ENCODE measurements at places on chromosomes 6 and 20.

DNA sequence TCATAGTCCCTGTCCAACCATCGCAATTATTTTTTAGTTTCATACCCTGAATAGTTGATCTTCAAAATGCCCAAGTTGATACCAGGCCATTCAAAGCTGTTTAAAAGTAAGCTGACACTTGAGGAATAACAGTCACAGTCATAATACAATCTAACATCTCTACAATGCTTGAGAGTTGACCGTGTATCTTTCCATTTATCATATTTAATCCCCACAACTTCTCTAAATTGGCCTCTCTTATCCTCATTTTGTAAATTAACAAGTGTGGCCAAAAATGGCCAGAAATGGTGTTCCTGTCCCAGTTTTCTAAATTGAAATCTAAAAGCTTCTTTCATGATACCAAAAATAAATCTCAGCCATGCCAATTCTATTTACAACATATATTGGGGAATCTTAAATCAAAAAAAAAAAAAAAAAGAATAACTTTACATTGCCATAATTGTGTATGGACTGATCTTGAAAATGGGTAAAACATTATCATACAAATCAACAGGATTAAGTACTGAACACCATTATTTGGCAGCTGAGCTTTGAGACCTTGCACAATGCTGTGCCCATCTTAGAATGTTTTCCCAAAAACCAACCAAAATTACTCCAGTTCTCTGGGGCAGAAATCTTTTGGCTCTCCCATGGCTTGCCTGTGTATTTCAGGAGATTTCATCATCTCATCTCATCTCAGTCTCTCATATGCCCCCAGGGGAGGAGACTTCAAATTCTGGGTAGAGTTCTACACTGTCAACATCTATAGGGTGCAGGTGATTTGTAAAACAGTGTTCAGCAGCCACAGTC, 448.7 kb upstream of the JARID2 start:
- DNase-seq, result no peak

- DNase-seq, result no peak
Observed at GRCh38 chr6:23532227-23532626, 593.8 kb upstream of the NRSN1 start.

- no peak for DNase-seq
Observed at GRCh38 chr20:64108731-64109681, 1.6 kb upstream of the NPBWR2 start.

GRCh38 chr6:15247500-15248450, 1.9 kb downstream of the JARID2 start:
- DNase-seq, result no peak

- DNase-seq, result no peak
Observed at GRCh38 chr6:5277589-5277988, 16.3 kb downstream of the FARS2 start.

- no peak for DNase-seq
Observed at GRCh38 chr6:56582236-56582635, 60.5 kb downstream of the DST start.

DNA sequence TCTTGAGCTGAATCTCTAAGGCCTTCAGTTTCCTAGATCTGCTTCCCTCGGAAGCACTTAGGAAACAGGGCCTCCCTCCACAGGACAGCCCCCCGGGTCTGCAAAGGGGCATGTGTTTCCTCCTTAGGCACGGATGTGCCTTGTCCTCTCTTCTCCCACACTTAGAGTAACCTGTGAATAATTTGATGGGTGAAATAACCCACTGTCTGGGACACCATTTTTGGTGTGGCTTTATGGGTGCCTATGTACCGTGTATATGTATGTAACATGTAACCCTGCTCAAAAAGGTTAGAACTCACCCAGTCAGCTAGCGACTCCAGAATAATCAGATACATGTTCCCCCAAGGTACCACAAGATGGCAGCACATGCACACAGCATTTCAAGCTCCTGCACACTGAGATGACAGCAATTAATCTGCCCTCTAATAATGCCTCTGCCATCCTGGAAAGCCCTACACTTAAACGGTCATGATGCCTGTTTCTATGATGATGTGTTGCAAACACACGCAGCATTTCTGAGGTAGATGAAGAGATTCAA, 212.0 kb upstream of the PROKR2 start:
- DNase-seq, result no peak

- no peak for DNase-seq
Observed at GRCh38 chr6:86949771-86950170, 12.4 kb downstream of the HTR1E start.

- no peak for DNase-seq
Observed at GRCh38 chr6:49582529-49582928, 32.1 kb downstream of the C6orf141 start.

DNA sequence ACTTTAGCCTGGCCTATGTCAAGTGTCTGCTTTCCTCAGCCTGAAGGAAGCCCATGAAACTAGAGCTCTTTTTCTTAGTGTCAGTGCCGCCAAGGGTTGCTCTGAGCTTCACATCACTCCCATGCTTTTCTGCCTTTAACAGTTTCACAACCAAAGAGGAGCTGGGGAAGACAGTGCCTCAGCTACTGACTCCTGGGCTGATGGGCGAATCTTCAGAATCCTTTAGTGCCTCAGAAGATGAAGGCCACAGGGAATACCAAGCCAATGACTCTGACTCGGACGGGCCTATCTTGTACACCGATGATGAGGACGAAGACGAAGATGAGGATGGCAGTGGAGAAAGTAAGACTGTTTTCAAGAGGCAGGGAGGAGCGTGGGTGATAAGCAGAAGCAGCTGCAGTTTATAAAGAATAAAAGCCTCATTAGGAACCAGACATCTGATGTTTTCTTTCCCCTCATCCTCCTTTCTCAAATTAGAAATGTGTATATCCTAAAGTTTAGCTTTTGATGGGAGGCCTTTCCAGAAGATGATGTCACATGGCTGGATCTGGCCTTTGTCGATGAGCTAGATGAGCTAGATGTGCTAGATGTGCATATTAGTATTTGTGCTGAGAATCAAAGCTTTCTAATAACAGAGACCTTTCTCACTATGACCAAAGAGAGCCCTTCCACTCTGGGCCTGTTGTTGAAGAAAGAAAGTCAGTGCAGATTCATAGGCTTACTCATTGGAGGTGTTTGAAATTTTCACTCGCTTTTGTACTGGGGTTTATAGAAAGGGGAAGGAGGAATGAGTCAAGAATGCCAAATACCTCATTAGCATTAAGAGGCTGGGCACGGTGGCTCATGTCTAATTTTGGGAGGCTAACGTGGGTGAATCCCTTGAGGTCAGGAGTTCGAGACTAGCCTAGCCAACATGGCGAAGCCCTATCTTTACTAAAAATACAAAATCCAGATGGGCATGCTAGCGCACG, 70.7 kb upstream of the LTV1 start:
- DNase-seq, result no peak

DNA sequence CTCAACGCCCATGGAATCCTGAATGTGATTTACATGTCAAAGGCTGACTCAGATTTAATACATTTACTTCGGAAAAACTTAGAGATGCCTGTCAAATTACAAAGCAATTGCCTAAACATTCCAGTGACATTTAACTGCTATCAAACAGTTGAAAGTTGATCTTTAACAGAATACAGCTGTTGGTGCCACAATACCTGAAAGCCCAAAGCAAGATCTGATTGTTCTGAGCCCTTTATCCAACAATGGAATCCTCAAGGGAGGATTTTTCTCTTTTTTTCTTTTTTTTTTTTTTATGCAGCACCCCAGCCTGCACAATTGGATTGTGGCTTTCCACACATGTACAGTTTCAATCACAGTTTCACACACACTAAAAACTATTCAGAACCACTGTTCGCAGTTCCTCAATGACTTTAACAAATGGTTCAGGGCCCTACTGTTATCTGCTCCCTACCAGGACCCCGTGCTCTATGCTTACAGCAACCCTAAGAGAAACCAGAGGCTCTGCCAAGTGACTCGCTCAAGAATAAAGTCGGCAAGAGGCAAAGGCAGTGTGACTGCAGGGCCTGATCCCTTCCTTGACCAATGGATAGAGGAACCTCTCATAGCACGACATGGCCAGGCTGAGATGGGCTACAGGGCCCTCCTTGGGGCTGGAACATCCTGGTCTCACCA, 33.3 kb downstream of the EPB41L2 start:
- no peak for DNase-seq

GRCh38 chr6:154218301-154218700, 138.3 kb downstream of the IPCEF1 start:
- no peak for DNase-seq

GRCh38 chr6:4632421-4632820, 143.8 kb upstream of the CDYL start:
- no peak for DNase-seq

DNA sequence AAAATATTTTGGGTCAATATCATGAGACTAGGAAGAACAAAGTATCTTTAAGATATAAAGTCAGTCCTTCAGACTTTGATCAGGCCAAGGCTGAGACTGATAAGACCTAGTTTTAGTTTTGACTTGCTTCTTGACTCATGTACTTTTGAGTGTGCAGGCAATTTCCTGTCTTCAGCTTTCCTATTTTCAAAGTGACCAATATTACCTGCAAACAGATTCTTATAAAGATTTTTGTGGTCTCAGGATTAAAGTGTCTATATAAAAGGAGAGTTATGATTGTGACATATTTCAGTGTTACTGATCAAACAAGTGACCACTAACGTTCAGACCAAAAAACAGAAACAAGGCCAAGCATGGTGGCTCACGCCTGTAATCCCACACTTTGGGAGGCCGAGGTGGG, 36.0 kb upstream of the AKIRIN2 start:
- no peak for DNase-seq

DNA sequence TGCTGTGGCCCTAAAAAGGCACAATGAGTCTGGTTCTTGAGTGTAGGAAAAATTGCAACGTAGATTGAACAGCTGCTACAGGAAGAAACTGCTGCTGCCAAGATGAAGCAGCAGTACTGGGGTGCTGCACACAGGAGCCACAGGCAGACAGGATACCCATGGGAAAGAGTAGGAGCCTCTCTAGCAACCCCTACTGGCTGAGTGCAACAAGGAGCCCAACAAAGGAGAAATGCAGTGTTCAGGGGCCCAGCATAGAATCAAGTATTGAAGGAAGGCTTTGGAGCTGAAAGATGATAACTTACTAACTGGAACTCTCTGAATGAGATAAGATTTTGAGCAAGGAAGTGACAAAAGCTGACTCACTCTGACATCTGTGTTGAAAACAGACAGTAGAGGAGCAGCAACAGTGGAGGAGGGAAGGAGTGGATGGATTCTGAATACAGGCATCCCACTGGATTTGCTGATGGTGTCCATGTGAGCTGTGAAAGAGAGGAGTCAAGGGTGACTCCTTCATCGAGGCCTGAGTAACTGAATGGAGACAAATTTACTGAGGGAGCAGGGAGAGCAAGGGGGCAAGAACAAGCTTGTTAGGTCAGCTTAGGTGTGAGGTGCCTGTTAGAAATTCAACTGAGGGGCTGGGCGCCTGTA, 534.7 kb upstream of the JARID2 start:
- no peak for DNase-seq

- DNase-seq, result no peak
Observed at GRCh38 chr6:15065261-15065989, 180.4 kb upstream of the JARID2 start.

DNA sequence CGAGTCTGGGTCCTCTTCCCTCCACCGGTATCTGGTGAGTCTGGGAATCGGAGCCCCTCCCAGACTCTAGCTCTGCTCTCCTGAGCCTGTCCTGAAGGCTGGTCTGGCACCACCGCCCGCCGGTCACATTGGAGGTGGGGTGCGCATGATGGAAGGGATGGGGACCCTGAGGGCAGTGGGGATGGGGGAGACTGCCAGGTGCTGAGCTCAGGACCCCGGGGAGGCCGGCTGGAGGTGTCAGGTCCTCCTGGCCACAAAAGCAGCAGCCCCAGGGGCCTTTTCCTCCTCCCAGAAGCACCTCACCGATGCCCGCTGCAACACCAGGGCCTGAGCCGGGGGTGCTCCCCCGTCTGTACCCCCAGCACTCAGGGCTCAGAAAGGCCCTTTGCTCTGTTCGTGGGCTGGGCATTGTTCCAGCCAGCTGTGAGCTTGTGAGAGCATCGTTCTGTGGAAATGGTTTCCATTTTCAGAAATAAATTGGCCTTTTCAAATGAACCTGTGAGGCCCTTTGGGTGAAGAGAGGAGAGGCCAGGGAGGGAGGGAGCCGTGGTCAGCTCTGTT, 2.5 kb upstream of the NPBWR2 start:
- DNase-seq, result no peak

- no peak for DNase-seq
Observed at GRCh38 chr20:35030136-35030535, 62.5 kb downstream of the TRPC4AP start.

DNA sequence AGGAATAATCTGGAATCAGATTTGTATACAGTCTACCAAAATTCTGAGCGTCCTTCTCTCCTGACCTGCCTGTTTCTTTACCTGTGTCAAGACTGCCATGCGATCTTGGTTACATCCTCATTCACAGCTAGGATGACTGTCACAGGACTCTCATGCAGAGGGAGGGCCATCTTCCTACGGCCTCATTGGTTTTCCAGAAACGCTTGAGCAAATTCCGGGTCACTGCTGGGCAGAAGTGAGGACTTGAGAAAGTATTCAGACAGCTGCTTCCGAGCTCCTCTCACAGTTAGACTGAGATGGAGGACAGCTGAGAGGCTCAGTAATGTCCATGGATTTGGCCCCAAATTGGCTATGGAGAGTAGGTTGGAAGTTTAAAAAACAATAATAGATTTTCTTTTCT, 94.2 kb downstream of the TFAP2C start:
- no peak for DNase-seq

DNA sequence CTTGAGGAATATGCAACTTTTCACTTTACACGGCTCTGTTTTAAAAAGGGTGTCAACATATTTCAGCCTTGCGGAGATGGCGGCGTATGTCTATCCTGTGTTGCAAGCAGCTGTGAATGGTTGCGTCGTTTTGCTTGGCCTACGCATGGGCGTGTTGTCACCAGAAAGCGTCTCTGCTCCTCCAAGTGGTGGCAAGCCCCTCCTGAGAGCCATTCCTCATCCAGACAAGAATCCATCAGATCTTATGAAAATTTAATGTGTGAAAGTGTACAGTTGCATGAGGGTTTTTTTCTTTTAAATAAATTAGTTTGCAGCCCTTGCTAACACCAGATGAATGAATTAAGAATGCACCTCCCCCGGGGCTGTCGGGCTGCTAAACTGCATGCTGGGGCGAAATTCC, 114.4 kb downstream of the PHACTR3 start:
- no peak for DNase-seq

DNA sequence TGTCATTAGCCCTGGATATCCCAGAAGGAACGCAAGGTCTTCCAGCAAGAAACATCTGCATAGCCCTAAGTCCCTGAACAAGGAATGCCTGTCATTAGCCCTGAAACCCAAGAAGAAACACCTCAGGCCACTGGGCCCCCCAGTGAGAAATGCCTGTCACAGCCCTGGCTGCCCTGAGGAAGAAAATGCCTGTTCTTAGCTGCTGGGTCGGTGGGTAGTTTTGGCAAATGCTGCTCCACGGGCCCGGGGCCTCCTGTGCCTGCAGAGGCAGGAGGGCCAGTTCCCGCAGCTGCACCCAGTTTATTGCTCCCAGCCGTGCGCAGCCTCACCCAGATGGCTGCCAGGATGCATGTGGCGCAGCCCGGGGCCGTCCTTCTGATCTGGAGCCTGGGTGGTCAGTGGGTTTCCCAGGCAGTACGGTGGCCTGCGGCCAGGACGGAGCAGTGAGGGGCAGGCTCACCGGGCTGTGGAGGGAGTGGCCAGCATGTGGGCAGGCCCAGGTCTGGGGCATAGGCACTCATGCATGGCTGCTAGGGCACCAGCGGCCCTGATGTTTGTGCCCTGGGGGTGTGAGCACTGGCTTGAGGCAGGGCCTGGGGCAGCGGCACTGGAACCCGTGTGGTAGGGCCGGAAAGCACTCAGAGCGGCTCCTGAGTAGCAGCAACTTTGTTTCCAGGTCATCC, 219.0 kb downstream of the ERMARD start:
- DNase-seq, result no peak

GRCh38 chr6:12051861-12052368, 39.8 kb downstream of the HIVEP1 start:
- DNase-seq, result no peak
